ENCODE measurements at places on chromosomes 16 and 17.

DNA sequence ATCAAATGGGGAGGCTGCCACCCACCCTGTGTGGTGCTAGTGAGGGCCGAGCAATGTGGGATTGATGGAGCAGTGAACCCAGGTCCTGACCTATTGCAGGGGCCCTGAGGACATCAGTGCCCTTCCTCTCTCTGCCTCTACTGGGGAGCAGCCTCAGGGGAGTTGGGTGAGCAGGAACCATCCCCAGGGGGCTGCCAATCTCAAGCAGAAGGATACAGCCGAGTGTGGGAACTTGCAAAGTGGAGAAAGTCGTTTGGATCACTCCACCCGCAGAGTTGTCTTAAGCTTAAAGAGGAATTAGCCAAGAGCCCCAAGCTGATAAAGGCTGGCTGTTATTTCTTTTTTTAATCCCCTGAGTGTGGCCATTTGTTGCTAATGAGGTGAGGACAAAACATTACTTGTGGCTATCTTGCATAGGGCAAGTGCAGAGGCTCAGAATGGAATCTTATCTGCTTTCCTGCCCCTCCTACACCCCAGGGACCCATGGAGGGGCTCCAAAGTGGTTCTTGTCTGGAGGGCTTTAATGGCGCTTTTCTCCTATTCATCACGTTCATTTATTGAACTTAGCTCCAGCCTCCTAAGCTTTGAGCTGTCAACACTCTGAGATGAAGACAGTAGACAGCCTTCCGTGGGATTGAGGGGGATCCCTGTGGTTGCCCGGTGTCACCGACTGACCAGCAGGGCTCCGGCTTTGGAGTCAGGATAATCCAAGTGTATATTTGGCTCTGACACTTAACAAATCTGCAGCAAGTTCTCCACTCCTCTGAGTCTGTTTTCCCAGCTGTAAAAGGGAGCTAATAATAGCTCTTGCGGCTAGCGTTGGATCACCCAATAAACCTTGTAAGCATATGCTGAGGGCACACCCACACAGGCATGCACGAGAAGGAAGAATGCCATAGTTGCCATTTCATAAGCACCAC lies 45.1 kb downstream of the MYH11 start:
- no peak for DNase-seq

DNA sequence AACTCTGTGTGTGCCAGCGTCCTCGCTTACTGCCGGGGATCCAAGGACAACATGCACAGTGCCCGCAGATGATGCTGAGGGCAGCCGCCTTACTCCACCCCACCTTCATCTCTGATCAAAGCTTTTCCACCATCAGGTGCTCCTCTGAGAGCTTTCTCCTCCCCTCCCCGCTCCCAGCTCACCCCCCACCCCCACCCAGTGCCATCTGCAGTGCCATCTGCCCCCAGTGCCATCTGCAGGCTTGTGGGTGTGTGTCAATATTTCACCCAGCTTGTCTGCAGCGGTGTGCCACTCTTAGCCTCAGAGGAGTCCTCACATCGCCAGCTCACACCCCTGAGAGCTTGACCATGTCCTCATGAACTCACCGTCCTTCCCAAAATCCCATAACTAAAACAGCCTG lies 98.2 kb upstream of the NOL11 start:
- no peak for DNase-seq

DNA sequence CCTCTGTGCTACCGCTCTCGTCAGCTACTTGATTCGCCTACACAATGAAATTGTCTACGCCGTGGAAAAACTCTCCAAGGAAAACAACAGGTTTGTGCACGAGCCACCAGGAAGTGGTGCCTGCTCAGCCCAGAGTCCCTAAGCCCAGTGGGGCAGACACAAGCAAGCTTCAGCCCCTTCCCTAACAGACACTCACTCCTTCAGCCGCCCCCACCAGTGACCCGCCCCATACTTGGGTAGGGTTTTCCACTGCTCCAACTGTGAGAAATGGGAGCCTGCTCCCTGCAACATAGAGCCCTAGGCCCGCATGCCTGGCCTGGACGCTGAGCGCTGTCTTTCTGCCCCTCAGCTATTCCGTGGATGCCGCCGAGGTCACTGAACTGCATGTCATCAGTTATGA lies 28.6 kb upstream of the ENDOV start:
- no peak for DNase-seq

DNA sequence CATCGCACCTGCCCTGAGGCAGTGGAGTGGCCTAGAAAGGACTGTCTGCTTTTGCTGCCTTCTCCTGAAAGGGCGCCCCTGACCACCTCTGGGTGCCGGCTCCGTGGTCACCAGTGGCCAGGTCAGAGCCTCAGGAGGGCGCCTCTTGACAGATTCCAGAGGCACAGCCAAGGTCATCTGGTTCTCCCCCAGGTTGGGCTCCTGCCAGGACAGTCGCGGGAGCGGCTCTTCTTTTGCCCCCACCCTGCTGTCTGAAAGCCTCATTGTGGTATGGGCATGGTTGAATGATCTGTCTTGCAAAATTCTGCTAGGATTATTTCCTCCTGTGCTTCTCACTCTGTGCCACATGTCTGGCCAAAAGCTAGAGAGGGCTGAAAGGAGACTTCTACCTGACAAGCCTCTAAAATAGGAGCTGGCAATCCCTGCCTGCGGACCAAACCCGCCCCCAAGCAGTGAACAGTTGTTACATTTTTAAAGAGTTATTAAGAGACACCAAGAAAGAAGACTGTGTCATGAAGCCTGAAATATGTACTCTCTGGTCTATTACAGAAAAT lies 82.8 kb downstream of the SNX29 start:
- no peak for DNase-seq

- no peak for DNase-seq
These were observed 24.0 kb downstream of the IGF2BP1 start for GRCh38 chr17:49021095-49021767.

GRCh38 chr16:55439101-55439690 lies 39.8 kb upstream of the MMP2 start:
- DNase-seq: no peak
